Islet precursor cell (in vitro differentiated cells): ENCODE measurements at places on chromosomes 5 and 9.

DNA sequence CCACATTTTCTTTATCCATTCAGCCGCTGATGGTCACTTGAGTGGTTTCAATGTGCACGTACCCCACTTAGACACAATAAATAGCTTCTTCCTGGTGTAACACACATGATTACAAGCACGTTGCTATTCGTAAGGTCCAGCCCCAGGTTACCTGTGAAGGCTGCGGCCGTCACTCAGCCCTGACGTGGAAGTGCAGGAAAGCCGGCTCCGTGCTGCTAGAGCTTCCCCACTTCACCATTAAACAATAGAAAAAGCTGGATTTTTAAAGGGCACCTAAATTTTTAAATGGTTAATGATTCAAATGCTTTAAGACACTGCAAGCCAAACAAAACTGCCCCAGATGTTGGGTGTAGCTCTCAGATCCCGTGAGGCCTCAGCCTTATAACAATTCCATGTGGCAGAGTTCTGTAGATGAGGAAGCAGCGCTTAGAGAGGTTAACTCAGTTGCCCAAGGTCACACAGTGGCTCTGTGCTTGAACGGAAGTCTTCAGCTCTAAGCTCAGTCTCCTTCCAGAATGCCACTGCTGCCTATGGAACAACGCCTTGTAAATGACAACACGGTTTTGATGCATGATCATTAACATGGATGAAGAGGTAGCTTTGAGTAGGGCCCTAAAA is 125.7 kb downstream of the COL23A1 start:
- DNase-seq: no peak

DNA sequence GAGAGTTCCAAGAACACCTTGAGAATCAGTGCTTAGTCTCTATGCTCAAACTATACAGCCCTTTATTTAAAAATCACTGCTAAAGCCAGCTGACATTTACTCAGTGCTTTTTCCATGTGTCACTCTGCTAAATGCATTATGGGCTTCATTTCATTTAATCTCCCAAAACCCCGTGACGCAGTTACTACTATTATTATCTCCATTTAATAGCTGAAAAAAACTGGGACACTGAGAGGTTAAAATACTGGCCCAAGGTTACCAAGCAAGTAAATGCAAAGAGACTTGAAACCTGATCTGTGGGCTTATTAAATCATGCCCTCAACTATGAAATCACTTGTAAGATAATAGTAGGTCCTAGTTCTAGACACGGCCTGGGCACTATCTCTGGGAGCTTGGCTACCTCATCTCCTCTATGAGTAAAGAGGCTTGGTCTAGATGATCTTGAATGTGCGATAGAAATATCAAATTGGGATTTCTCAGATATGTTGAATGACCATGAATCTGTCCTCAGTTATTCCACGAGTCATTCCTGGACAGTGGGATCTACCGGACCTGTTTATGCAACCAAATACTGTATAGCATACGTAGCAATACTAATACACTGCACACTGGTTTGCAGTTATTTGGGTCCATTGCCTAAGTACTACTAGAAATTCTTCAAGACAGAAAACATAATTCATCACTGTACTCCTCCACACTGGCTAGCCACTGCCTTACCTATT is 32.3 kb downstream of the MARCHF11 start:
- DNase-seq: no peak

DNA sequence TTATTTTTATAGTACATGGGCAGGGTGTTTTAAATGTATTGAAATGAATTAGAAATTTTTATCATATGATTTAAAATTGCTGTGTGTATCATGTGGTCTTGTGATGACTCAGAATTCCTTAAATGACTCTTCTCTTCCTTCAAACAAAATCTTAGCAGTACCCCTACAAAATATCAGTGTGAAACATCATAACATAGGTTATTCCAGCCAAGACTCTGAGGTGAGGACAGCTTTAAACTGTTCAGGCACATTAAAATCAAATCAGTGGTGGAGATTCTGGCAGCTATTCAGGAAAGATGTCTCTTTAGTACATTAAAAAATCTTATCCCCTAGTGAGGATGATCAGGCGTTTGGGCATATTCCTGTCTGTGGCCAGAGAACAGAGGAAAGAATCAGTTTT is 174.0 kb downstream of the MAN2A1 start:
- no peak for DNase-seq

DNA sequence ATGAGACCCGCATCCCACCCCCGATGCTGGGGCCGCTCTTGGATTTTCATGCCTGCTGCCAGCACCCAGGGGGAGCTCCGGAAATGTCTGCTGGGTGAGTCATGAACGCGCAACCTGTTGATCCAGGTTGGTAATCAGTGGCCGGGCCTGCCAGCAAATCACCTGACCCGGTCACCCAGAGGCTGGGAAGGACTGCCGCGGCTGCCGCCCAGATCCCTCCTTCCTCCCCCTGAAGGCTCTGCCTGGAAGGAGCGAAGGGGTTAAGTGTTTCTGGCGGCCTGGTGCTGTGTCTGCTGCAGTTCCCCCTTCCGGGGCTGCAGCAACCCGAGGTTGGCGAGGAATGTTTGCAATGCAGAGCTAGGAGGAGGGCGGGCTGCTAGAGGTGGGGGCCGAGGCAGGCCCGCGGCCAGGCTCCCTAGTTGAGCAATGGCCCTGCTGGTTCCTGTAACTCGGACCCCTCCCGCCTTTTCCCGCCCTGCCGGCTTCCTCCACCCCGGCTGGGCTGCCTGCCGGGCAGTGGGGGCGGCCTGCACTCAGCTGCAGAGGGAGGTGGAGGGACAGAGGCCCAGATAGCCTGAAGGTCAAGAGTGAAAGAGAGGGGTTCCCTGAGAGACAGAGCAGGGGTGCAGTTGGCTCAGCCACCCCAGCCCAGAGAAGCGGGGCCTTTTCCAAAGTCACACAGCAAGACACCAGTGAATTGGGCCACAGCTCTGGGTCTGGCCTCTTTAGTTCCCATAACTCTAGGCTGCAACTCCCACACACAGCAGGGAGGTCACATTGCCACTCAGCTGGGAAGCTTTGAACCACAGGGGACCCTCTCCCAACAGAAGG is 156.3 kb upstream of the IER5L start:
- peak; percentile 100 for DNase-seq

DNA sequence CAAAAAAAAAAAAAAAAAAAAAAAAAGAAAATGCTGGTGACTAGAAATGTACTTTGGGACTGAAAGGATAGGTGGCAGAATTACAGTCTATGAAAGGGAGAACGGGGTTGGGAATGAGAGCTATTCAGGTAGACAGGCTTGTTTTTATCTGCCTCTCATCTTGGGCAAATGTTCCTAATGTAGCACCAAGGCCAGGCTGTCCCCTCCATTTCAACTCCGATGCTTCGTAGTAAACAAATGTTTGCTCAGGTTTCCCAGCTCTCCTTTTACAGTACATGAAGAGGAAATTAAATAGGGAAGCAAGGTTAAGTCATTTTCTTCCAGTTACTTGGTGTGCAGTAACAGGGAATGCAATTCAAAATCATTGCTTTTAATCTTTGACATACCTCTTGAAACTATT is 4.4 kb upstream of the BASP1 start:
- DNase-seq: no peak

DNA sequence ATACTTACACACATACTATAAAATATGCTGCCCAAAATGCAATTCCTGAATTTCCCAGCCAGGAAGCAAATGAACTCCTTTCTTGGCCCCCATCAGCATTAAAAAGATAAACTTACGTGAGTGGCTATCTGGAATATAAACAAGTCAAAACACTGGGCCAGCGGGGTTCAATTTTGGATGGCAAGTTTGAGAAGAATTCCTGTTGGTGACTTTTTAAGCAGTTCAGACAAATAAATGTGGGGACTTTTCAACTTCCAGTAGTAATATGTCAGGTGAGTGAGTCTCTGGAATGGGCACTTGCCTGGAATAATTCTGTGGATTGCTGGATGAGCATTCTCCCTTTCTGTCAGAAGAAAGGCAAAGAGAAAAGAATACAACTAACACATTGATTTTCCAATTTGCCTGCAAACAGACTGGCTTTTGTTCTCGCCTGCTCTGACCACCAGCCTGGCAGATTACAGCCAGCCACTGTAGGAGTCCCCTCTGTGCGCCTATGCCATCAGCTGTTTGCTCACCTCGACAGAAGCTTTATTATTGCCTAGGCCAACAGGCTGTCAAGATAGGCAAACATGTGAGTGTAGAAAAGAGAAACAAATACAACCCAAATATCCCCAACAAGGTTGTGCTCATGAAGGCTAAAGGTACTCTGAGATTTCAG is 78.6 kb downstream of the MRPS27 start:
- DNase-seq: peak; percentile 66
